CMK (cell line): ENCODE measurements at places on chromosomes 1 and 21.

DNA sequence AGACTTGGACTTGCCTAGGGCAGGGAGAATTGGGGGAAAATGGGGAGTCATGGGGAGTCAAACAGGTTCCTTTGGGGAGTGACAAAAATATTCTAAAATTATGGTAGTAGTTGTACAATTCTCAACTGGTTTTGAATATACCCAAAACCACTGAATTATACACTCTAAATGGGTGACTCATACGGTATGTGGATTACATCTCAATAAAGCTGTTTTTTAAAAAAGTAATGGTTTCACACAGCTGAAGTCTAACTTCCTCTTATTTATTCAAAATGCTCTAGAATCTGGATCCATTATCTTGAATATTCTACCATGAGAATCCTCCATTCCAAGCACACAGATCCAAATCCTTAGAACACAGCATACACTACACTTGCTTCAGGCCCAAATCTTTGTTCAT, 11.1 kb downstream of the EIF4G3 start:
- no peak for DNase-seq

DNA sequence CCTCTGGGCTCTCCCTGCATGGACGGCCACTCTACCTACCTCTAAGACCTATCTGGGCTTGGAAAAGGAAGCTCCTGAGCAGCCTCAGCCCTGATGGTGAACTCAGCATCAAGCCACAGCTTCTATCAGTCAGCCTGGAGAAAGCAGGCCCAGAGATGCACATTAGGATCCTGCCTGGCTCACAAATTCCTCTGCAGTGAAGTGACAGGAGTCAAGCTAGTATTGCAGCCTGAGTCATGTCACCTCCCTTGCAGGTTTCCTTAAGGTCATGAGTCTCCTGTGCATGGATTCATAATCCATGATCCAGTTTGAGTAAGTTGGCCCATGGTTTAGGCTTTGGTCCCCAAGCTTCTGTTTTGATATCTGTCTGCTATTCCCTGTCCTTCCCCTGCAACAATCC, 37.9 kb upstream of the DUSP10 start:
- no peak for DNase-seq

DNA sequence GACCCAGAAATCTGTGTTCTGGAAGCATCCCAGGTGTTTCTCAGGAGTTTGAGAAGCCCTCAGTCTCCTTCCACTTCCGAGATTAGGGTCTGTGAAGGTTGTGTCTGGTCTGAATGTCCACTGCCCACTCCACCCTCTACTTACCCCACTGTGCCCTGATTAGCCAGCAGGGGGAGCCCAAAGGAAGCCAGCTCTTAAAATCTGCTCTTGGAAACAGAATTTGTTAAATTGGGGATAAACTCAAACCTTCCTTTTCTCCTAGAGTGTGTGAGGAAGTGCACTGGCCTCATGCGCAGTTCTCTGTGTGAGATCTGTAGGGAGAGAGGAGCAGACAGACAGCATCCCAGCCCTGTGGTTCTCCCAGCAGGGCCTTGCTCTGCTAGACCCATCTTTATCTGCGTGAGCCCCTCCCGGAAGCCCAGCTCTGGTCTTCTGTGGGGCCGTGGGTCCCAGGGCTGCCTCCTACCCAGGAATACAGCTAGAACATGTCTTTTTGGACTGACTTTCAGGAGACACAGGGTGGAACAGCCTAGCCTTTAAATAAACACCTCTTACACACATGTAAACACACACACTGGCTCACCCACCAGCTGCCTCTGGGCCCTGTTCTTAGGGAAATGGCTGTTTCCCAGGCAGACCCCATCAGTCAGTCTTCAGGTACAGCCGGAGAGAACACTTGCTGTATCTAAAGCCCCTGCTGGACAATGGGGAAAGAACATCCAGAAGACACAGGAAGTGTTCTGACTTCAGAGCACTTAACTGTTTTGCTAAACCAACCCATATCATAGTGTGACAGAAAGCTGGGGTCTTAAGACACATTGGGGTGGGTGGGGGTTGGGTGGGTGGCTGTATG, 52.2 kb downstream of the SMYD2 start:
- DNase-seq = no peak

DNA sequence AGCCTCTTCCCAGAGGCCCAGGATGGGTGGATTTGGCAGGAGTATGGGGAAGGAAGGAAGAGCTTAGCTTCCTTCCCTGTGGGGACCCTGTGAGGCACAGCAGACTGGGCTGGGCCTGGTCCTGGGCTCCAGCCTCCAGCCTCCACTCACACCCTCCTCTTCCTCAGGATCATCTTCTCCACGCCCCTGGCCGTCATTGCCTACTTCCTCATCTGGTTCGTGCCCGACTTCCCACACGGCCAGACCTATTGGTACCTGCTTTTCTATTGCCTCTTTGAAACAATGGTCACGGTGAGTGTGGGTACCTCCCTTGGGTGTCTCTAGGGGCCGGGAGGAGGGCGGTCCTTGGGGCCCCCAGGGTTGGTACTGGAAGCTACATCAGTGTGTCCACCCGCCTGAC, 10.1 kb downstream of the MFSD2A start:
- DNase-seq = no peak
